Tibial nerve (tissue), 4 donors: ENCODE measurements at places on chromosomes 6 and 20.

- DNase-seq: no peak
These were observed 39.2 kb downstream of the METTL24 start for GRCh38 chr6:110318971-110319370.

GRCh38 chr20:42595625-42596024 lies 594.1 kb downstream of the PTPRT start:
- no peak for DNase-seq

- no peak for DNase-seq
These were observed 4.5 kb downstream of the PHF3 start for GRCh38 chr6:63640062-63640461.

- no peak for DNase-seq
These were observed 7.4 kb upstream of the PLCB1 start for GRCh38 chr20:8124639-8125038.

DNA sequence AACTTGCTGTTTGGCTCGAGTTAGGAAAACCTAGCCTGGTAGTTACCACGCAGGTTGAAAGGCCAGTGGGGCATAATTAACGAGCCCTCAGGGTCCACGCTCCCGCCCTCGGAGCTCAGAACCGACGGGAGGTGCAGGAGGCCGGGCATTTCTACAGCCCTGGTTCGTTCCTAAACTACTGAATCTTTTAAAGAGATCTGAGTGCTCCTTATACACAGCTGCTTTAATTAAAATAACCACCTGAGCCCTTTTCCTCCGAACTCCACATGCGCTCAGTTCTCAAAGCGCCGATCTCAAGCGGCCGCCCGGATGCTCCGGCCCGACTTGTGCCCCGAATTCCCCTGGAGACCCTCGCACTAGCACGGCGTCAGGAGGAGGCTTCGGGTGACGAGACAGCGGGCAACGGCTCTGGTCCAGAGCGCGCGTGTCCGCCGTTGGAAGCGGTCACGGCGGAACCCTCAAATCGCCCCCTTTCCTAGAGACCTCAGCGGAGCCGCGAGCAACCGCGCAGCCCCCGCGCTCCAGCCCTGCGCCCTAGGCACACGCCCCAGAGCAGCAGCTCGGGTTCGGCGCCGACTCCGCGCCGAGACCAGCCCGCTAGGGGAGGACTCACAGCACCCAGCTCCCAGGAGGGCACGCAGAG lies 397 bp downstream of the WDR27 start:
- DNase-seq: no peak

- DNase-seq: no peak
These were observed 31.8 kb downstream of the SLX4IP start for GRCh38 chr20:10466855-10467254.

GRCh38 chr20:2866236-2866635 lies 7.0 kb upstream of the PTPRA start:
- no peak for DNase-seq

- DNase-seq: no peak
These were observed 333.6 kb upstream of the JARID2 start for GRCh38 chr6:14912226-14912625.

- no peak for DNase-seq
These were observed 863.9 kb upstream of the MANEA start for GRCh38 chr6:94713446-94713845.

DNA sequence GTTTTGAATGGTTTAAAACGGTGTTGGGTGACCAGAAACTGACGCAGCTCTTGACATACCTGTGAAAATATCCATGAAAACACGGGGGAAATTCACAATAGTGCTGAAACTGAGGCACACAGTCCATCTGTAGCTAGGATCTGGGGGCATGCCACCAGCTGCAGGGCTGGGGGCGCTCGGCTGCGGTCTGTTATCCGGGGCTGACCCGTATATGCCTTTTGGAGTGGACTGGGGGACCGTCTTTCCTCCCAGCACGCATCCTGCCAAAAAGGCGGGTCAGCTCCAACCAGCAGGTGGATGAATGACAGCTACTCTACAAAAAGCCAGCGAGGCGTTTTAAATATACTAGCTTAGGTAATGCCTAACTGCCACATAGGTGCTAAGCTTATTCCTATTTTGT lies 729.8 kb downstream of the QKI start:
- DNase-seq: no peak

DNA sequence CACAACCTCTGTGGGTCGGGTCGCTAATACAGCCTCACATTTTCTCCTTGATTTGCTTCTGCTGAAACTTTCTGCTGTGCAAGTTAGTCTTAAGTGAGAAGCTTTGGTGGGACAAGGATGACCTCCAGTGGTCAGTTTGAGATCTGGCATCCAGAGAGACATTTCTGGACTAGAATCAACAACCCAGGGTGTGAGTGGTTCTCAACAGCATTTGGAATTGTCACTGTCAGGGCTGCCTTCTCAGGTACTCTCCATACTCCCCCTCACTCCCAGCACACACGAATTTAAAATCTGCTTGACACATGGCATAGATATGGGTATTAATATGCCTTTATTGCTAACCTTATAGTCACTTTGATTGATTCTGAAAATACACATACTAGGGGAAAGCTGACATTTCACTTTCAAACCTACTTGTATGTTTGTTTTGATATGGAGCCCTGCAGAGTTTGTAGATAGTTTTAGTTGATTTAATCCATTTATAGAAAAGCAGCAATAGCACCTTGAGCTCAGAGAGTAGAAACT lies 13.2 kb downstream of the OTOR start:
- peak; percentile 61 for DNase-seq
